ENCODE measurements at places on chromosomes 3 and 15.

- no peak for DNase-seq
Measured at GRCh38 chr3:177281292-177282118, 84.2 kb upstream of the TBL1XR1 start.

- no peak for DNase-seq
Measured at GRCh38 chr3:197224034-197224444, 74.4 kb downstream of the DLG1 start.

DNA sequence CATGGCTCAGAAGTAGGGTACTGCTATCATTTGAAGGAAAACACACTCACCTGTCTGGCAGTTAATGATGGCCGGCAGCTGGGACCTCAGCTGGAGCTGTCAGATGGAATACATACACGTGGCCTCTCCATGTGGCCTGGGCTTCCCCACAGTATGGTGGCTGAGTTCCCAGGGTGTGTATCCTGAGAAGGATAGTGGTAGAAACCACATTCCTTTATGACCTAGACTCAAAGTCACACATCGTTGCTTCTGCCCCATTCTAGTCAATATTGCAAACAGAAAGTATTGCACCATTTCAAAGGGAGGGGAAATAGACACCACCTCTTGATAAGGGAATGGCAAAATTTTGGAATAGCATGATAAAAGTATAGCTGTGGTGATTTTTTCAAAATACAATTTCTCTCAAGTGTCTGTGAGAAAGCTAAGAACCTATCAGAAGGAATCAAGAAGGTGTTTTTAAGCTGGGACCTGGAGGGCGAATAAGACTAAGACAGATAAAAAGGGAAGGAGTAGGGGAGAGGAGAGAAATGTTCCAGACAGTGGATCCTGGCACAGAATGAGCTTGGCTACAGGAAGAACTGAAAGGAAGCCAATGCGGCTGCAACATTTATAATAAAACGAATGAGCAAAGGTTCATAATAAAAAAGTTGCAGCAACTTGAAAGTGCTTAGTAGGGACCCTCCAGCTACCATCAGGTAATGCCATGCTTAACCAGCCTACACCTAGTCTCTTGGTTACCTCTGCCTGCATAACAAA, 40.1 kb upstream of the GALNT15 start:
- DNase-seq: no peak

DNA sequence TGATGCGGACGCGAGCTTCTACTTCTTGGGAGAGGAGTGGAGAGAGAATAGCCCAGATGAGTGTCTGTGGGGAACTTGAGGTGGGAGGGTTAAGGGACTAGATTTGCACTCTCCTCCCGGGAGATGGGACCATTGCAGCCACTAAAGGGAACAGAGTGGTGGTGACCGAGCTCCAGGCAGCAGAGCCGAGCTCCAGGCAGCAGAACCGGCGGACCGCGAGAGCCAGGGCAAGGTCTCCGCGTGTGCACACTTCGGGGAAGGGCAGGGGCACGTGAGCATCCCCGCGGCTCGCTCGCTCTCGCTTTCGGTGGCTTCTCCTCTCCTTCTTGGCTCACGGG, 1.1 kb downstream of the IGDCC3 start:
- no peak for DNase-seq

GRCh38 chr3:38538773-38539353, 42.7 kb downstream of the EXOG start:
- no peak for DNase-seq

DNA sequence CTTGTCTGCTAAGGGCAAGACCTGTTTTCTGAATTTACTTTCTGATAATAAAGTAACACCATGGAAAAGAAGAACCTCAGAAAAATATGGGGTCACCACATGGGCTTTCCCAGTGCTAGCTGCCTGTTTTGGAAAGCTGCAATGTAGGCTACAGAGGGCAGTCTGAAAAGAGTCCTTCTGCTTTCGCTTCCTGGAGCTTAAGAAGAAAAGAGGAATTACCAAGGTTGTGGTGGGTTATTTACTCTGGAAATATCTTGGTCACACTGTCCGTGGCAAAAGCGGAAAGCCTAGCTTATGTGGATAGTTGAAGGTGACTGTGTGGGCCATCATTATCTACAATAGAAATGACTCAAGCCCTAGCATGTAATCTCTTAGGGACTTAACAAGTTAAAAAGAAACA, 31.7 kb upstream of the IP6K2 start:
- no peak for DNase-seq

- DNase-seq: no peak
Measured at GRCh38 chr3:20350449-20350848, 164.4 kb upstream of the SGO1 start.

- no peak for DNase-seq
Measured at GRCh38 chr15:62348118-62348517, 183.0 kb upstream of the C2CD4B start.

DNA sequence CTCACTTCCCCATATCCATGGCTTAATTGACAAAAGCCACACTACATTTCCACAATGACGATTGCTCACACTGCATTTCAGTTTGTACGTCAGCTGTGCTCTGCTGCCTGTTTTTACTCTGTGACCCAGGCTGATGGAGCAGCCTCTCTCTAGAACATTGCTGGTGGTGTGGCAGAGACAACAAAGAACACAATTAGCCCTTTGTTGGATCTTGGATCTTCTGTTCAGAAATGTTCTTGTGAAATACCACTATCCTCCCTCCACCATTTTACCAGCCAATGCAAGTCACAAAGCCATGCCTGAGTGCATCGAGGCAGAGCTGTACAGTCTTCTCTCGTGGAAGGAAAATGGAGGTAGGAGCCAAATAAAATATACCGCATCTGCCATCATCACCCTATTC, 56.9 kb upstream of the TBC1D5 start:
- no peak for DNase-seq

- no peak for DNase-seq
Measured at GRCh38 chr3:102802819-102803420, 368.1 kb downstream of the ZPLD1 start.

GRCh38 chr3:39937315-39937714, 127.9 kb downstream of the MYRIP start:
- no peak for DNase-seq

DNA sequence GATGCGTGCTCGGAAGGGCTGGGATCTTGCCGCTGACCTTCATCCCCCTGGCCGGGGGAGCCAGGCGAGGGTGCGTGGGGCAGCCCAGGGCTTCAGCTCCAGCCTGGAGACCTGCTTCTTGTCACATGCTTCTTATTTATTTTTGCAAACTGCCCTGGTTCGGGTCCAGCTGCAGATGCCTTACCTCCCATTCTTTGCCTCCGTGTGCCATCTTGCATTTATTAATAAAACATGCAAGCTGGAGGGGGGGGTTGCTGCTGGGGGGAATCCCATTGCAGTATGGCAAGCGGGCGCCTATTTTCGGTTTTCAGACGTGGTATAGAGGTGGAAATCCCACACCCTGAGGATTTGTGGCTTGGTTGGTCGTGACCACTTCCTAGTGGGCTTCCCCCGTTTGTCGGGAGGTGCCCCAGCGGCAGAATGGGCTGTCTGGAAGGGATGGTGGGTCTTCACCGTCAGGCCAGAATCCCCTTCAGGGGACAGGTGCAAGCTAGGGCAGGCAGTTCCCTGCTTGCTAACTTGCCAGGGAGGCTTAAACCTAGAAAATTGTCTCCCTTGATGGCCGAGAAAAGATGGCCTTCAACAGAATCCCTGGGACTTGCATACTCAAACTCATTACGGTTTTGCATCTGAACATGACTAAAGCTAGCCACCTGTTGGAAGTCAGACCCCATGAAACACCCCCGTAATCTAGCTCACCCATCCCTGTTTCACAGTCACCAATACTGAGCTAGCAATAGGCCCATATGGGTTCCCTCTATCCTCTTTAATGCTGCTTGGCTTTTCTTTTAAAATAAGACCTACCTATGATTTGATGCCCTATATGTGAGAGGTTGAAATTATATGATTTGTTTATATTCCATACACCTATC, 569 bp downstream of the TMEM266 start:
- DNase-seq: no peak

- no peak for DNase-seq
Measured at GRCh38 chr3:119219069-119219468, 21.6 kb downstream of the B4GALT4 start.

GRCh38 chr3:37052860-37053259, 59.5 kb downstream of the MLH1 start:
- DNase-seq: no peak

DNA sequence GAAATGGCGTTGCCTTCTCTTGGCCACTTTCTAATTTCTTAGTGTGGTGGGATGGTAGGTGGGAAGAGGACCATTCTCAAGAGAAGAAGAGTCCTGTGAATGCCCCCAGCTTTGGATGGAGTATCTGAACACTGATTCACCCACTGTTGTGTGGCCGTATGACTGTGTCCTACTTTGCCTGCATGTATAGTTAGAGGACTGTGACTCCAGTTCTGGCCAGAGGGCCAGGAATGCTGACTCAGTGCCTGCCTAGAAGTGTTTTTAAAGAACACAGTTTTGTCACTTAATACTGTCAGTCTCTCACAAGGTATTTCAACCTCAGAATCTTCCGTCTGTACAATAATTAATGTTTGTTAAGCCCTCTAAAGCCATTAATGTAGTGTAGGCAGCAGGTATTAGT, 2.1 kb downstream of the SEC61A1 start:
- DNase-seq: no peak

DNA sequence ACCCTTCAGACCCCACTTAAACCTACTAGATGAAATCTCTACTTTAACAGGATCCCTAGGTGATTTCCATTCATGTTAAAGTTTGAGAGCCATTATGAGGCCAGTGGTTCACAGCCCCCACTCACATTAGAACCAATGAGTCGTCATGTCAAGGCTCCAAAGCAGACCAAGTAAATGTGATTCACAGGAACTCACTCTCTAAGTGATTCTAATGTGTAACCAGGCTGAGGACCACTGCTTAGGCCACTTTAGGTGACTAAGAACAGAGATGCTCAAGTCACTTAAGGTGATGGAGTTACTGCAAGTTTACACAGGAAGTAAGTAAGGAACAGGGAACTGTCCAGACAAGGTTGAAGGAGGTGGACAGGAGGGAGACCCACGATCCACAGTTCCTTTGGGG, 7.7 kb downstream of the GALNT15 start:
- no peak for DNase-seq

DNA sequence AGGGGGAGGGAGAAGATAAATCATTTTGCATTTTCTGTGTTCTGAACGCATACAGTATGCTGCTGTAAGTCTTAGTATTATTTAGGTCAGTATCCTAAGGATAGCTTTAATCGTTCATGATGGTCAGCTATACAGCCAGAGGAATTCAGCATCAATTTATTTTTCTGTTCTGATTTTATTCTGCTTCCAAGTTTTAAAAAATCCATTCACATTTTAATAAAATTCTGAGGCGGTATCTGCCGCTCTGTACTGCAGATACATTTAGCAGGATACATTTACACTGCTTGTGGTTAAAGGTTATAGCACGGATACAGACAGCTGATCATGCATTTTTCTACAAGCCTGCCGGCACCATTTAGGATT, 17.8 kb downstream of the ZBTB38 start:
- no peak for DNase-seq

All from non-pigmented ciliary epithelial cell (primary cell).